ENCODE measurements at places on chromosomes 4 and X.

- DNase-seq: no peak
Observed at GRCh38 chr4:32847461-32847860, 2127.3 kb downstream of the PCDH7 start.

DNA sequence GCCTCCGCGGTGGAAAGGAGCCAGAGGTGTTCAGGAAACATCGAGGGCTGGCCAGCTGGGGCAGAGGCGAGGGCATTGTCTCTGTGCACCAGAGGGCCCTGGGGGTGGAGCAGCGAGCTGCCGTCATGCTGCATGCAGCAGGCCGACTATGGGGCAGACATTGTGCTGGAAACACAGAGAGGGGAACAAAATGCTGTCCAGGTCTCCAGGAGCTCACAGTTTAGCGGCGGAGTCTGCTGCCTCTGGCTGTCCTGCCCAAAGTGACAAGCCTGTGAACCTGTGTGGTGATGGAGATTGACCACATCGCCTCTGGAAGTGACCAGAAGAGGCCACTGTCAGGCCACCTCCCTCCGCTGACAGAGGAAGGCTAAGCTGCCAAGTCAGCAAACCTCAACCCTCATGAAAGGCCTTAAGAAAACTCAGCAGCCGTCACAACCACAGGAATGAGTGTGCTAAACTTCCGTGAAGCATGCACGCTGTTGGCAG, 20.1 kb upstream of the SASH3 start:
- no peak for DNase-seq

DNA sequence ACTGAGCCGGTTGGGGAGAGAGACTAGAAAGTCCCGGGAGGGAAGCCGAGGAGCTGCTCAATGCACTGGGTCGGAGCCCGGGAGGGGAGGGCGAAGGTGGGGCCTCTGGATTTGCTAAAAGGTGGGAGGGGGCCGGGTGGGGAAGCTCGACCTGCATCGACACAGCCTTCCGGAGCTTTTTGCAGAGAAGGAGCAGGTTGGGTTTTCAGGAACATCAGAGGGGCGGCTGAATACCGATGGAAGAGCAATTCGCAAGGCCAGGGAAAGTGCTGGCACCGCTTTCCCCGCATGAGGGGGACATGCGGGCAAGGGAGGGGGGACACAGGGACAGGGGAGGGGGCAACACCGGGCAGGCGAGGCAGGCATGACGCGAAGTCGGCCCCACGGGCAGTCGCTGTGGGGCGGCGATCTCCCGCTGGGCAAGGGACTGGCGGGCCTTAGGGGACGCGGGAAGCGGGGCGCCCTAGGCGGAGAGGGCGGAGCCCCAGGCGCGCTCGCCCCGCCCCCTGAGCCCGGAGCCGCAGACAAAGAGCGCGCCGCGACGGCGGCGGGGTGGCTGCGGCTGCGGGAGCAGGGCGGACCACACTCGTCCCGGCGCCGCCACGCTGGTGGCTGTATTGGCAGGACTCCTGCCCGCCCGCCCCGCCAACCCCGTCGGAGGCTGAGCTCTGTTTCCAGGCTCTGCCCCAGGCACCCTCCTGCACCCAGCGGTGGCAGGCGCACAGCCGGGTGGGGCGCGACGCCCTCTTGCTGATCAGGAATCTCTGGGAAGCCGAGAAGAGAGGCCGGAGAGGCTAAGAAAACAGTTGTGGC, 11.6 kb downstream of the PDZD4 start:
- DNase-seq: no peak

- DNase-seq: no peak
Observed at GRCh38 chr4:112119353-112119783, 25.9 kb upstream of the FAM241A start.

GRCh38 chr4:112381996-112382692, 85.0 kb downstream of the ALPK1 start:
- DNase-seq: no peak

DNA sequence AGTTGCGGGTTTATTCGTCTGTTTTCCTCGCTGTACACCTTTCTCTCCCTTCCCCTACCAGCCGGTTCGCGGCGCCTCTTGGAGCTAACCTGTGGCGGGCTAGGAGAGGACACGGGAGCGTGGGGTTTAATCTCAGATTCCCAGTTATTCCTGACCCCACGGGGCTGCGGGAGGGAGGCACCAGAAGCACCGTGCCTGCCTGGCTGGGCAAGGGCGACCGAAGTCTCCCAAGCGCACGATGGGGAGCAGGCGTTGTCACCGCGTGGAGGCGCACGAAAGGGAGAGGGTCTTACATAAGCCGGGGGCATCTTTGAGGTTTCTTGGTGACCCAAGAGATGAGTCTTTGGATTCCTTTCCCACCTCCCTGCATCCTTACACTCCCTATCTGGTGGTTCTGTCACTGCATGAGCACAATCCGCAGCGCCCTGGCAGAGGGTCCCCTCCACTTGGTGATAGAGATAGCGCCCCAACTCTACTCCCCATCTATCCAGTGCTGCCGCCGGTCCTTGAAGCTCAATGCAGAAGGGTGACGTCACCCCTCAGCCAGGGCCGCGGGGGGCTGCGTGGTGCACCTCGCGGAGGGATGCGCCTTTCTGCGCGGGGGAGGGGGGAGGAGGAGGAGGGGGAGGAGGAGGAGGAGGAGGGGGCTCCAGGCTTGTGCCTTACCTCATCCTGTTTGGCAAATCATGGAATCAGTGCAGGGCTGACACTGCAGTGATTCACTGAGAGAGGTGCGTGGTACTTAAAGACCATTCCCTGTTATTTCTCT, 793 bp downstream of the TSPAN7 start:
- DNase-seq: no peak

DNA sequence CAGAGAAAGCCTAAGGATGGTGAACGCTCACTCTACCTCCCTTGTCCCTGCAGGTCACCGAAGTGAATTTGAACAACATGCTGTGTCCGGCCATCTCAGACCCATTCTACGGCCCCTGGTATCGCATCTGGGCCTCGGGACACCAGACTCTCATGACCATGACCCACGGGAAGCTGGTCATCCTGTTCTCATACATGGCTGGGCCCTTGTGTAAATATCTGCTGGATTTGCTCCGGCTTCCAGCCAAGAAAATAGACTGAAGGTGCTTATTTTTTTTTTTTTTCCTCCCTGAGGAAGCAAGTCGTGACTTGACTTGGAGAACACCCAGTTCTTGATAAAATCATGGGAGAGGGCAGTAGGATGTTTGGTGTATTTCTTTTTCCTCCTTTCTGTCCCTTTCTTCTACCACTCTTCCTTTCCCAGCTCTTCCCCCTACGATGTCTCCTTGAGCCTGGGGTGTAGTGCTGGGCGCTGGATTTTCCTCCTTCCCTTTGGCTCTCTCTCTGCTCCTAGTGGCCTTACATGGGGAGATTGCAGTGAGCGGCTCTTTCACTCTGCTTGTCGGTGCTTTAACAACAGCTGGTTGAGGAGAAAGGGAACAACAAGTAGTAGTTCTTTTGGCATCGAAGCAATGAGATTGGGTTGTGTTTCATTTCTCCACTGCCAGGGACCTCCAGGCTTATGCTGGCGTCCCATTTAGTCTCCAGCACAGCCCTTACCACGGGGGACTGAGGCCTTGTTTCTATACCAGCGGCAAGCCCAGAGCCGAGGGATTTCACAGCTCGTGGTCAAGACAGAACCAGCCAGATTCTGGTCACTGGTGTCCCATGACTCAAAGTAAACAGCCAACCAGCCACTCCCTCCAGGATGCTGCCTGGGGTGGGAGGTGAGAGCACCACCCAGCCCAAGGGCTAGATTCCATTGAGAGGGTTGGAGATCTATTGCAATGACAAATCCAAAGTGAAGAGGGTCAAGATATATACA, 144.4 kb downstream of the AMMECR1 start:
- no peak for DNase-seq

GRCh38 chrX:31213941-31214340, 142.1 kb upstream of the FTHL17 start:
- DNase-seq: no peak

DNA sequence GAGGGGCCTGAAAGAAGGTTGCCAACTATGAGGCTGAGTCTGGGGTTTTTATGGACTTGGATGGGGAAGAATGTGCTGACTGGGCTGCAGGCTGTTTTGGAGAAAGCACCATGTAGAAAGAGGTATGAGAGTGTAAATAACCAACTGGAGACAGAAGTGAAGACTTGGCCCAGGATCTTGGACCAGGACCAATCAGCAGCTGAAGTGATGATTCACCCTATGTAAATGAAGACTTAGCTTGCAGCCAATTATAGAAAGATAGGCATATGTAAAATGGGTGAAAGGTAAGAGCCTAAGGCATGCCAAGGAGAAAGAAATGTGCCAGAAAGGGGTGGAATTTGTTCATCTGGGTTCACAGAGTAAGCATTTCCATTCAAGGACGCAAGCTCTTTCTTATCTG, 856.7 kb upstream of the PRKX start:
- DNase-seq: no peak

DNA sequence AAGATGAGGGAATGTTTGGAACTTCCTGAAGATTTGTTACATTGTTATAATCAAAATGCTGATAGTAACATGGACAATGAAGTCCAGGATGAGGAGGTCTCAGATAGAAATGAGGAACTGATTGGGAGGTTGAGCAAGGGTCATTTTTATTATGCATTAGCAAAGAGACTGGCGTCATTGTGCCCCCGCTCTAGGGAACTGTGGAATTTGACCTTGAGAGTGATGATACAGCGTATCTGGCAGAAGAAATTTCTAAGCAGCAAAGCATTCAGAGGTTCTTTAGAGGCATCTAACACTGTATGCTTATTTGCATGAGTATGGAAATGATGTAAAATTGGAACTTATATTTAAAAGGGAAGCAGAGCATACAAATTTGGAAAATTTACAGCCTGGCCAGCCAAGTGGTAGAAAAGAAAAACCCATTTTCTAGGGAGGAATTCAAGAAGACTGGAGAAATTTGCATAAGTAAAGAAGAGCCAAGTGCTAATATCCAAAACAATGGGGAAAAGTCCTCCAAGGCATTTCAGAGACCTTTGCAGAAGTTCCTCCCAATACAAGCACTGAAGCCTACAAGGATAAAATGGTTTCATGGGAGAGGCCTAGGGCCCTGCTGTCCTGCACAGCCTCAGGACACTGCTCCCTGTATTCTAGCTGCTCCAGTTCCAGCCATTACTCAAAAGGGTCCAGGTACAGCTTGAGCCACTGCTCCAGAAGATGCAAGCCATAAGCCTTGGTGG, 483.0 kb upstream of the NDST4 start:
- no peak for DNase-seq

DNA sequence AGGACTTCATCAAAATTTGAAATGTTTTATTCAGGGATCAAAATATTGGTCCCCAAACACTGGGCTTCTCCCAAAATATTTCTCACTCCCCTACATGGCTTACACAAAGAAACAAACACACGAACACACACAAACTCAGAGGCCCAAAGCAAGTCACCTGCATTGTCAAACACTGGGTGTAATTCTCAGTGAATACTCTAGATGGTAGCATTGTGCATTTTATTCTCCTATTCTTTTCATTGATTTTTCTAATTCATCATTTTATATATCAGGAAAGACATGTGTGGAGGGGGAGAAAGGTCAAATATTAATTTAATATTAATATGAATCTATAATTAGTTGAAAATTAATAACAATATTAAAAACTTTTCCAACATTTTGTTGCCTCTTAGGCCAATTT, 72.3 kb upstream of the TNMD start:
- no peak for DNase-seq

DNA sequence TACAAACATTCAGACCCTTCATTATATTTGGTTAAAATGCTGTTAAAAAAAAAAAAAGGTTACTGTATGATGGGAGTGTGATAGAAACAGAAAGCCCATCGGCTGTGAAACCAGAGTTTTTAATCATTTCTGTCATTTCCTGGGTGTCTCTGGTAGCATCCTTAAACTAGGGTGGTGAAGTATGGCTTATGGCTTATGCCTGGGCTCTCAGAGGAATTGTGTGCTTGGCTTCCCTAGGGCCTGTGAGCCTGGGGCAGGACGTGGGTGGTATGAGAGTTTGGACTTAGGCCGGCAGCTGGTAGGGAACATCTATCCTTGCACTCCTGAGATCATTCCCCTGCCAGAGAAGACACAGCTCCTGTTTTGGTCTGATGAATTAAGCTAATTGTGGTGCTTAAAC, 52.2 kb downstream of the DCUN1D4 start:
- no peak for DNase-seq

GRCh38 chrX:29315931-29316330, 728.7 kb downstream of the IL1RAPL1 start:
- DNase-seq: no peak
